ENCODE measurements at places on chromosomes 12 and 14.

- no peak for DNase-seq
Observed at GRCh38 chr14:101122237-101123141, 219.0 kb upstream of the RTL1 start.

DNA sequence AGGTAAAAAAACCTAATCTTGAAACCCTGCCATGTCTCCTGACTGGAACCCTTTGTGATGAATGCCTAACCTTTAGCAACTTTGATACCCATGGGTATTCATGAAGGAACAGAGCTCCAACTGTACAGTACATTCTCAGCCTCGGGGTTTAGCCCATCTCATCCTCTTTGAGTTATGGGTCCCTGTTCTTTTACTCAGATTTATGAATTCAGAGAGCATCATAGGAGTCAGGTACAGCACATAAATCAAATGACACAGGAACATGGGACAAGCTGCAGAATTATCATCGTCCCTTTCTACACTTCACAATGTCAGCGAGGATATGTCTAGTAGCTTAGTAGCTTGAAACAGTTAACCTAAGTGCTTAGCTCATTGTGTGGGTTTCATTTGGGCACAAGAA is 527.4 kb downstream of the NOVA1 start:
- DNase-seq: no peak

DNA sequence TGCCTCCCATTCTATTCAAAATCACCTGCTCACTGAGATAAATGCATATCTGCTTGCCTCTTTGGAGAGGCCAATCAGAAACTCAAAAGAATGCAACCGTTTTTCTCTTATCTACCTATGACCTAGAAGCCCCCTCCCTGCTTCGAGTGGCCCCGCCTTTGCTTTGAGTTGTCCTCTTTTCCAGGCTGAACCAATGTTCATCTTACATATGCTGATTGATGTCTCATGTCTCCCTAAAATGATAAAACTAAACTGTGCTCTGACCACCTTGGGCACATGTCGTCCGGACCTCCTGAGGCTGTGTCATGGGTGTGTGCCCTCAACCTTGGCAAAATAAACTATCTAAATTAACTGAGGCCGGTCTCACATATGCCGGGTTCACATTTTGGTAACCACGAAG is 64.1 kb upstream of the HECTD1 start:
- DNase-seq: no peak

- DNase-seq: peak; percentile 16
Observed at GRCh38 chr12:28780096-28780495, 369.0 kb upstream of the FAR2 start.

GRCh38 chr12:18953505-18953904 is 176.0 kb upstream of the PLEKHA5 start:
- no peak for DNase-seq

DNA sequence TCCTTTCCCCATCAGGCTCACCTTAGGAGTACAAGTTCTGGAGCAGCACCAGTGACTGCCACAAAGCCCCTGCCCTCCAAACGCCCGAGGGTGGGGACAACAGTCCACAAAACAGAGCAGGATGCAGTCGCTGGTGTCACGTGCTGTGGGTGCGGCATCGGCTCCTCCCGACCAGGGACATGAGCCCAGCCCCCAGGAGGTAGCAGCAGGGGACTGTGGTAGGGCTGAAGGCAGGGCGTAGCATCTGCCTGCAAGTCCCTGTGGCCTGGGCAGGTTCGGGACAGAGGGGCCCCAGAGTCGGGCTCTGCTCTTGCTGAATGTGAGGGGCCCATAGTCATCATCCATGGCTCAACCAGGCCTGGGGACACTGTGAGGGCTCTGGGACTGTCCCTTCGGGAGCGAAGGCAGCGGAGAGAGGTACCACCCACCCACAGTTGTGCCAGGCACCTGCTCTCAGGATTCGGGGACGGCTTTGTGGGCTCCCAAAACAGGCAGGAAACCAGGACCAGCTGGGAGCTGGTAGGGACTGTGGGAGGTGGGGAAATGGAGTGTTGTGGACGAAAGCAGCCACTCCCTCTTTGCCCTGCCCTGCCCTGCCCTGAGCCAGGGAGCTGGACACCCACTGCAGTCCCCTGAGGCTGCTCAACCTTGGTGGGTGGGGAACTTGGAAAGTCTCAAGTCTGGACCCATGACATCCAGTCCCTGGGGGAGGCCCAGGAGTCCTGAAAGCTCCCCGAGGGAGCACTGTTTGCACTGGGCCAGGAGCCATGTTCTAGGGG is 30.7 kb downstream of the FBRSL1 start:
- DNase-seq: no peak

DNA sequence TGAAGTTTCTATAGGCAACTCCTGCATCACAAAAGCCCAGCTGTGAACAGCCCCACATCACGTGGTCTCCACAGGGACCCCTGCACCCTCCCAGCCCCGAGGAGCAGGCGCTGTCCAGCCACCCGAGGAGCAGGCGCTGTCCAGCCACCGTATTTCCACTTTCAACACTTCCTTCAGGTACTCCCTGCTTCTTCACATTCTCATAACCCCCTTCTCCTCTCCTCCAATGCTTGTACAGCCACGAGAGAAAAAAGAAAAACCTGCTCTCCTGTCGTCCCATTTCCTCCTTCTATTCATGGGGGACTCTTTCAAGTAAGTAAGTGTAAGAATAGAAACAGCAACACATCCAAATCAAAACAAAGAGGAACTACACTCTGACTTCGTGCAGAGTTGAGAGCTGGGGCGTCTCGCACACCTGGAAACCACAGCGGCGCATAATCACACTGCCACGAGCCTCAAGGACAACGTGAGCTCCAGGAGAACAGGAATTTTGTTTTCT is 11.9 kb downstream of the CDC42BPB start:
- DNase-seq: no peak

DNA sequence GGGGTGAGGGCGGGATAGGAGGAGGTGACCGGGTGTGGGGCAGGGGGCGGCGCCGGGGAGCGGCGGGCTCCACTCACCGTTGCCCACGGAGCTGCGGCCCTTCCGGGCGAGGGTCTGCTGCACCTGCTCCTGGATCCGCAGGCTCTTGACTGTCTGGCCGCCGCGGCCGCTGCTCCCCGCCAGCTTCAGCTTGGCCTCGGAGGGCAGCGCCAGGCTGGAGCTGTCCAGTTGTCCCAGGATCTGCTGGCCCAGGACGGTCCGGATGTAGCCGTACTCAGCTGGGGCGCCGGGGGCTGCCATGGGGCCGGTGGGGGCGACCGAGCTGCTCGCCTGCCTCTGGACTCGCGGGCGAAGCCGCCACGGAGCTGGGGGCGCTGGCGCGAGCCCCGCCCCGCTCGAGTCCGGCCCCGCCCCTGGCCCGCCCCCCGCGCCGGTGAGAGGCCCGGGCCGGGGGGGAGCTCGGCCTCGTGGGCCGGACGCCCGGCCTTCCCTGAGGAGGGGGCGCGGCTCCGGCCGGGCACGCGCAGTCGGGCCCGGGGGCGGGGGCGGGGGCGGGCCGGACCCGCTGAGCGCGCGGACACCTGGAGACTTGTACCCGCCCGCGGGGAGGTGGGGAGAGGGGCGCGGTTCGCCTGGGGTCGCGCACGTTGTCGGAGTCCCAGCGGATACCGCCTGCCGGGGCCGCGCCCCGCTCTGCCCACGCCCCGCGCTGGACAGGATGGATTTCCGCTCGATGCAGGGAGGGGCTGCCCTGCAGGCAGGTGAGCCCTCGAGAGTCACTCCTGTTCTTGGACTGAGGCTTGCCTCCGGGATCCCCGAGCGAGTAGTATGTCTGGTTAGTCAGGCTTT is at the start of gene PKP2:
TSS of gene PKP2 (minus strand) at position 346 of the 849 bp plus-strand sequence. CDS start at position 300, 46 bp downstream.
- peak; percentile 59 for DNase-seq

- DNase-seq: no peak
Observed at GRCh38 chr12:44021471-44021971, 185.6 kb downstream of the TMEM117 start.

- no peak for DNase-seq
Observed at GRCh38 chr14:52974406-52974805, 23.6 kb upstream of the FERMT2 start.

DNA sequence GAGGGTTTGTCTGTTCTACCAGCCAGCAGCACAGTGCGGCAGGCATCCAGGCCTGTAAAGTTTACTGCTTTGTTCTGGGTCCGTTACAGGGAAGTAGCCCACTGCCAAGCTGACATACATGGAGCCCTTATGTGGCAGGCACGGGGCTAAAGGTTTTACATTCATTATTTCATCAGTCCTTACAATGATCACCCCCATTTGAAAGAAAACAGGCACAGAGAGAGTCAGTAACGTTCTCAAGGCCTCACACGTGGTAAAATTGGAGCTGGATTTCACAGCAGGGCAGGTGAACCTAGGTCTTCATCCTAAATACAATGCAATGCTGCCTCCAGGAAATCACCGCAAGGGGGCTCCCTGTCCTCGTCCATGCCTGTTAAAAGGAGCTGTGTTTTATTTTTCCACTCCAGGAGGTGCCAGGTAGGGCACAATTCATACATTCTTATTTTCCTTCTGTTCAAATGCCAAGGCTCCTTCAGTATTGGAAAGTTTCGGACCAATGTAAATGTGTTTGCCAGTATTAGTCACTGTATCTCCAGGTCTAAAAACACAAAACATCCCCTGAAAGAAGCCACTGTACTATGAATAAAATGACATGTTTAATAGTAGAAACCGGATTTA is 172.2 kb upstream of the GZMB start:
- peak; percentile 14 for DNase-seq

GRCh38 chr14:102481791-102482238 is 27.8 kb downstream of the ANKRD9 start:
- DNase-seq: peak; percentile 86

DNA sequence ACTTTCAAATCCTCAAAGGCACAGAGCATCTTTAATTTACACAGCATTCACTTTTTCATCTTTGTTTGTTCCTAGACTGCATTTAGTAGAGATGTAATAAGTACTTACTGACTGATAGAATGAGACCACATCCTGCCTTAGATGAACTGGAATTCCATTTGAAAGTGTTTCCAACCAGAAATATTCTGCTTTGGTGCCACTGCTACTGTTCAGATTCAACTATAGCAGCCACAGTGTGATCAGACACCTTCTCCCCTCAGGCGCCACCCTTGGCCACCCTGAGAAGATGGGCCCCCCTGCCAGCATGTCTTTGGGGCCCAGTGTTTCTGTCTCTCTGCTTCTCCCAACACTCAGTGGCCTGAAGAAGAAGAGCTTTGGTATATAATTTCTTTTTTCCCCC is 449.1 kb downstream of the RAD51B start:
- no peak for DNase-seq

DNA sequence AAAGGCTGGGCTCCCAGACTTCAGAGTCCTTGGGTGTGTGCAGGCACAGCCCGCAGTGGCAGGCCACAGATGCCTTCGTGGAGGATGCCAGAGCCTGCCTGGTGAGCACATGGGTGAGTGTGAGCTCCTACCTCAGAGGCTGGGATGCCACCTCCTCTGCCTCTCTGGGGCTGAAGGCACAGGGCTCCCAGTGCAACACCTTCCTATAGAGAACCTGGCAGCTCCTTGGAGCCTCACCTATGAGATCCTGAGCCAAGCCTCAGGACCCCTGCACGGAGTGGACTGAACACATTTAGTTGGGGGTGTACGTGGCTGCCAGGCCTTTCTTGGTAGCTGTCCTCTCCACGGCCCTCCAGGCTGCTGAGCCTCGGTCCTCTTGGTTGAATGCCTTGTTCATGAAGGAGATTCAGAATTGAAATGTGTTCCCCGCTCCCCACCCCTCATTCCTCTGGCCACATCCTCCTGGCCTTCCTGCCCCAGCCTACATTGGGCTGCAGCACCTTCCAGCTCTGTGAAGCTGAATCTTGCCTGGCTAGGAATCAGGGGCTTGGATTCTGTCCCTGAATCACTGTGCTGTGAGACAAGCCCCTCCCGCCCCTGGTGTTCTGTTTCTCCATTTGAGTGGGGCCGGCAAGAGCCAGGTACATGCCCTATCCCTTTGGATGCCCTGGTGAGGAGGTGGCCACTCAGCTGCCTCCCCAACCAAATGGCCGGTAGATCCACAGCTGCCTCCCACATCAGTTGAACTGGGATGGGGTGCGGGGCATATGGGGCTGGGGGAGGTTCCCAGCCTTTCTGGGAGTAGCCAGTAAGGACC is 38.7 kb upstream of the TRAF3 start:
- no peak for DNase-seq

GRCh38 chr12:131128556-131128955 is 174.8 kb downstream of the ADGRD1 start:
- no peak for DNase-seq

DNA sequence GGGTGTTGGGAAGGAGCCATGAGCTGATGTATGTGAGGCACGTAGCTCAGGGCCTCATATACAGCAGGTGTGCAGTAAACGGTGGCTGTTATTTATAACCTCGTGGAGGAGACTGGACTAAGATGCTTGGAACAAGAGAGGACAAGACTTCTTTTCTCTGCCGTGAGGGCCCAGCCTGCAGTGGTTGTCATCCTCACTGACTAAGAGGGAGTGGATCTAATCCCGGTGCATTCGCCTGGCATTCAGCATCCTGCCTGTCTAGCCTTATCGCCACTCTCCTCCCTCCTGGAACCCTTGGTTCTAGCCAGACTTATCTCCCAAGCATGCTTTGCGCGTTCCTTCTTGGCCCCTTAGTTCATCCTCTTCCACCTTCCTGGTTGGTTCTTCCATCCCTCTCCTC is 3.9 kb downstream of the TSPAN9 start:
- no peak for DNase-seq

- no peak for DNase-seq
Observed at GRCh38 chr12:58148405-58148804, 207.0 kb downstream of the ATP23 start.

- DNase-seq: no peak
Observed at GRCh38 chr12:58174316-58174715, 232.9 kb downstream of the ATP23 start.

GRCh38 chr14:100644383-100644782 is 57.2 kb upstream of the BEGAIN start:
- no peak for DNase-seq

DNA sequence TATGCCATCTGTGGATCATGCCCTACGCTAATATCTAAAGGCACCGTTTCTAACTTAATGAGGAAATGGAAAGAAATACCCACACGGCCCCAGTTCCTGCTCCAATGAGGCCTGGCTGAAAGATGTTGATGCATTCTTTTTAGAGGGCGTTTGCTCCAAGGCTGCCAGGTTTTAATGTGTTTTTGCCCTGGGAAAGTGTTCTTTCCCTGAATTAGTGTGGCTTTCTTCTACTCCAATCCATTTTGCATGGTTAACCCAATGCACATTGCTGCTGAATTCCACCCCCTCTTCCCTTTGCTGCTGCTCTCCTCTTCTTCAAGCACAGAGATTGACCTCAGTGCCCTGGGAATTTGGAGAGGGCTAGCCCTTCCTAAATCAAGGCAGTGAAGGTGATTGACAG is 1.1 kb downstream of the MYF5 start:
- DNase-seq: no peak

DNA sequence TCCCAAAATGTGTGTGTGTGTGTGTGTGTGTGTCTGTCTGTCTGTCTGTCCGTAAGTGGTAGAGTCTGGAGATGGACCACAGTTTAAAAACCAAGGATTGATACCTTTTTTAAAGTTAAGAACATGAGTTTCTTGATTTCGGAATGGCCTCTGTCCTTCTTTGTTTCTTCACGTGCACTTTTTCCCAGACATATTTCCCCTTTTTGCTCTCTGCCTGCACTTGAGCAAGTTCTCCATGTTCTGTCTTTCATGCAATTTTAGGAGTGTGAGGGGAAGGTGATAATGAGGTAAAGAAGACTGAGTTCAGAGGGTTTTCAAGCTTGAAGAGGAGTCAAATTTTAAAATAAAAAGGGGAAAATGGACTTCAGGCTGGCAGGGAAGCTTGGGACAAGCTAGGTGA is 12.7 kb downstream of the OLR1 start:
- DNase-seq: no peak

Data from H54 (cell line).